ENCODE measurements at places on chromosomes 5 and 9.

- no peak for DNase-seq
Measured at GRCh38 chr5:38650946-38651345, 94.5 kb upstream of the LIFR start.

DNA sequence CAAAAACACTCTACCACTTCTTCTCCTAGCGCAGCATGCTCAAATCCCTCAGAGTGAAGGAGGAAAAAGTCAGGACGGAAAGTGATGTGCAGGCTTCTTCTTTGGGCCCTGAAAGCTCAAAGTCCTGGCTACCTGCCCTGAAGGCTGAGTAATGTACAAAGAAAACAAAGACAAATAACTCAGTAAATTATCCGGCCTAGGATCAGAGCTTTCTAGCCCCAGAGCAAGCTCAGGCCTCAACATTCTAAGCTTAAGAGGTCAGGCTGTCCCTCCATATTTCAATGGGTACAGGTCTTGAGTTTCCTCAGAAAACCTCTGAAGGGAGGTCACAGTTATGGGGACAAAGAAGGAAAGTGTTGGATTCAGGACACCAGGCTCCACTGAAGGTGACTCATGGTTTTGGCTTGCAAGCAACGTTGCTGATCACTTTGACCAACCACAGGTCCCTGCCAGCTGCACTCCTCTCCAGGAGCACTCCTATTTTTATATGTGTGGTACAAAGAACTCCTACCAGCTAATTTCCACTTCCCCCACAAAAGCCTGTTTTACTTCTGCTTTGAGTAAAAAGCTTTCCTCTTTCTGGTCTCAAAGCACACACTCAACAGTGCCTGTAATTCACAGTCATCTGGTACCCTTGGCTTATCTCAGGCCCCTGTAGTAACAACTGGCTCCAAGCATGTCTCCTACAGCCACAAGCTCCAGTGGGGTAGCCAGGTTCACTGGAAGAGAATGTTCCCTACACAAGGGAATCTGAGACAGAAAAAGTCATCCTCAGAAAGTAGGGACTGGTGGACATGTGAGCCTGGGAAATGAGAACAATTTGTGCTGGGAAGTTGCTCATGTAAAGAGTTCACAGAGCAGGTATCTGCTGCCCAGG lies 115.7 kb downstream of the UGCG start:
- peak; percentile 78 for DNase-seq

- no peak for DNase-seq
Measured at GRCh38 chr5:170848033-170848432, 13.8 kb upstream of the RANBP17 start.

GRCh38 chr5:112583166-112583565 lies 154.5 kb upstream of the APC start:
- DNase-seq = no peak

DNA sequence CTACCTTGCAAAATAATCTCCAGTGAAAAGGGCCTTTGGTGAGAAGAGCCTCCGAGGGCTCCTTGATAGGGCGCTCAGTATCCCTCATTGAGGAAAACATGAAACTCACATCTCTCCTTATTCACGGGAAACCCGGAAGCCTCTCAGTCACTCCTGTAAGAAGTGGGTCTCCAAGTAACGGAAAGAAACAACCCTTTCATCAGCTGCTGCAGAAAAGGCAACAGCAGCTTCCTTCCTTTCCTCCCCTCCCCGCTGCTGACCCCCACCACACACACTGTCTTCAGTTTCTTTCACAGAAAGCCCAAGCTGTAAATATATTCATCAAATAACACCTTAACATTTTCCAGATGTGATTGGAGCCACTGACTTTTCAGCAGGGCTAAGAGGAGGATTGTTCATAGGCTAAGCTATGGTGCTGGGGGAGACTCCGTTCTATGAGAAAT lies 81.4 kb downstream of the C9orf152 start:
- DNase-seq = no peak

DNA sequence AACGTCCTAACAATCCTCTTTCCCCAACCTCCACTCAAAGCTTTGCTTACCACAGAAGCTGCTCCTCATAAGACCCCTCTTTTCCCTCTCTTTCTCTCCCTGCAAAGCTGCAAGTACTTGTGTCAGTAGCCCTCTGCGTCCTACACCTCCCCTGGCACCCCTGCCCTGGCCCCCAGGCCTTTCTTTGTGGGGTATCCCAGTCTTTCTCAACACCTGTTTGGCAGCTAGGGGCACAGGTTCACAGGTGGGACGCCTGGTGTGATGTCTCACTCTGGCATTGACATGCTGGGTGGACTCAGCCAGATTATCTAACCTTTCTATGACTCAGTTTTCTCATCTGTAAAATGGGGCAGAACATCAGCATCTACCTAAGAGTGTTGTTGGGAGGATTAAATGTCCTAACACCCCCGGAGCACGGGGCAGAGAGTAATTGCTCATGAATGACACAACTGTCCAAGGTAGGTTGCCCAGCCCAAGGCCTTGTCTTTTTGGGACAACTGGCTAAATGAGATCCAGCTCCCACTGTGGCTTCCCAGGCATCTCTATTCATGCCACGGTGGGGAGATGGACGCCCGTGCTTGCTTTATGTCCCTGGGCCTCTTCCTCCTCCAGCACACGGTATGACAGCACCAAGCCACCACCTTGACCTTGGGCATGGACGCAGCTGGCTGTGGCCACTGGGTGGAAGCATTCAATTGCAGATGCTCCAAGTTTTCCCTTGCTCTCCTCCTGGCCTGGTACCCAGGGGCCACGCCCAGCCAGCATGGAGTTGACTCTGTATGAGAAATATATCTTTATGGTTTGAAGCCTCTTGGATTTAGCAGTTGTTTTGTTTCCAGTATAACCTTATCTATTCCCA lies 190.4 kb downstream of the RGS3 start:
- DNase-seq = no peak

DNA sequence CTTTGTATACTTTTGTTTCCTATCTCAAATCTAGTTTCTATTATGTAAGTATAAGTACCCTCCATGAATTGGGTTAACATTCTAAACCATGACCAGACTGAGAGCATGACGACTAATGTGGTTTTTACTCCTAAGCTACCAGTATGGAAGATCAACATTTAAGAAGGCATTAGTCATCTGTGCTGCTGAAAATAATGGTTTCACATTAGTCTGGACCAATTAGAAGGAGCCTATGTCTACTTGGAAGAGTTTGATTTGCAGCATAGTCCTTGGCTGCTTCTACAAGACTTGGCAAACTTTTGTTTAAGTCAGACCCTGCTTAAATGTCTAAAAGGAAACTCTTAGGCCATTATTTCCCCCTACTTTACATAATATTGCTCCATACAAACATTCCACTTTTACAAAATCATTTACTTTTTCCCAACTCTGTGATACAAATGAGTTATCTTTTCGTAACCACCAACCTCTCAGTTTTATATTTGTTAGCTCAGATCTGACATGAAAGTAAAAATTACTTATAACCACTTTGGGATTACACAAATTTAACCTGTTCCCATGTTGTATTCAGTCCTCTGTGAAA lies 186.7 kb downstream of the COMMD10 start:
- DNase-seq = peak; percentile 10

- DNase-seq = no peak
Measured at GRCh38 chr5:537621-538071, 13.4 kb upstream of the SLC9A3 start.

- DNase-seq = no peak
Measured at GRCh38 chr9:72650206-72650605, 128.8 kb downstream of the TMC1 start.

- no peak for DNase-seq
Measured at GRCh38 chr5:154319736-154320135, 126.1 kb upstream of the SAP30L start.

GRCh38 chr5:92455011-92455410 lies 1071.9 kb upstream of the ARRDC3 start:
- DNase-seq = no peak

- DNase-seq = no peak
Measured at GRCh38 chr5:141003031-141003430, 36.8 kb downstream of the PCDHAC2 start.

Measured in AG09309 (cell line).